ENCODE measurements at places on chromosomes 7 and 10.
A peak's percentile ranks its signal among the peaks of the same experiment; 100 is the strongest.

DNA sequence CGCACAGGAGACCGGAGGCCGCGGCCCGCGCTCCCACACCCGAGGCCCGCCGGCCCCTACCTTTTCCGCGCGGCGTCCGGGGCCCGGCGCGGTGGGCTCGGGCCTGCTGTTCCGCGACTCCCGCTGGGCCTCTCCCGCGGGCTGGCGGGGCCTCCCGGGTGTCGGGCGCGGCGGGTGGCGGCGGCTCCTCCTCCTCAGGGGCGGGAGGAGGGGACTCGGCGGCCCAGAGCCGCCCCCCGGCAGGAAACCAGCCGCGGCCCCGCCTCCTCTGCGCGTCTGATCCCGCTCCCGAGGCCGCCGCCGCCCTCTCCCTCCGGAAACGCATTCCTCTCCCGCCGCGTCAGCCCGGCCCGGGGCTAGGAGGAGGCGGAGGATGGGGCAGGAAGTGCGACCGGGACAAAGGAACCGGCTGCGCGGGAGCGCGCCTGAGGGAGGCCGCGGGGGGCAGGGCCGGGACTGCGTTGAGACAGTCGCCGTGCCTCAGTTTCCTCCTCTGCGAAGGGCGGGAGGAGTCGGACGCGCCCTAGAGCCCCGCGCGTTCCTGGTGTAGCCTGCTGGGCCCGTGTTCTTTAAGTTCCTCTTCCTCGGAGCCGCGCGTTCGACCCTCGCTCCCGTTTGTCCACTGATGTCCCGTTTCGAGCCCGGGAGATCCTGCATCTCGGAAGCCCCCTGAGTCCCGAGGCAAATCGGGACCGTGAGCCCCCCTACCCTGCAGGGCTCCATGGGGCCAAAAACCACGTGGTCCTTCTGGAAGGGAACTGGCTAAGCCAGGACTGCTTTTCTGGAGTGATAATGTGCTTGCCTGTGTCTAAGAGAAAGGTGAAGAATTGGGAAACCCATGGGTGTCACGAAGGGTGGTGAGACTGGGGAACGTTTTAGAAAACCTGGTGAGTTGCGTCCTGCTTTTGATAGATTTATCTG, at the start of gene ITGB1:
TSS of gene ITGB1 (minus strand) at position 146 of the 921 bp plus-strand sequence. CDS start 22,672 bp downstream, outside the sequence.
- peak; percentile 97 for DNase-seq

- no peak for DNase-seq
These were observed 69.7 kb upstream of the ZNF804B start for GRCh38 chr7:88689821-88690220.

GRCh38 chr7:112876877-112877276, 86.7 kb upstream of the TMEM168 start:
- no peak for DNase-seq

- DNase-seq, result no peak
These were observed 118.0 kb downstream of the WDFY4 start for GRCh38 chr10:48802611-48803071.

DNA sequence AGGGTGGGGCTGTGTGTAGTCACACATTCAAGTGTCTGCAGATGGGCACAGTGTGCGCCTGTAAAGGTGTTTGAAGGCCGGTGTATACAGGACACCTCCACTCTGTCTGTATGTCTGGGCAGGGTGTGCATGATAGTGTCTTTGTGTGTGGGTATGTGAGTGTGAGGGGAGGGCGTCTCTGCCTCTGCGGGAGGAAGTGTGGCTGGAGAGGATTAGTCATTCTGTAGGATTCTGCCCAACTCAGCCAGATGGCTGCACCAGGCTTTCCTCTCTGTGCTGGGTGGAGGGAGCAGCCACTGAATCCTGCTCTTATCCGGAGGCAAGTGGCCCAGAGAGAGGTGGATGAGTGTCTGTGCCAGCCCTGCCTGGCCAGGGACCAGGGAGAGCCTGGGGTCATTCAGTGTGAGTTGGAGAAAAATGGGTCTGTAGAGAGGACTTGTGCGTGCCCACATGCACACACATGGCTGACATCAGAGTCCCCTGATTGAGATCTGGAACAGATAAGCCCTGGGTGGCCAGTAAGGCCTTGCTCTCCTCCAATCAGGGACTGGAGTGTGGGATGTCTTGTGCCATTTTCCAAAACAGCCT, 1.7 kb downstream of the SFXN3 start:
- DNase-seq, result no peak

DNA sequence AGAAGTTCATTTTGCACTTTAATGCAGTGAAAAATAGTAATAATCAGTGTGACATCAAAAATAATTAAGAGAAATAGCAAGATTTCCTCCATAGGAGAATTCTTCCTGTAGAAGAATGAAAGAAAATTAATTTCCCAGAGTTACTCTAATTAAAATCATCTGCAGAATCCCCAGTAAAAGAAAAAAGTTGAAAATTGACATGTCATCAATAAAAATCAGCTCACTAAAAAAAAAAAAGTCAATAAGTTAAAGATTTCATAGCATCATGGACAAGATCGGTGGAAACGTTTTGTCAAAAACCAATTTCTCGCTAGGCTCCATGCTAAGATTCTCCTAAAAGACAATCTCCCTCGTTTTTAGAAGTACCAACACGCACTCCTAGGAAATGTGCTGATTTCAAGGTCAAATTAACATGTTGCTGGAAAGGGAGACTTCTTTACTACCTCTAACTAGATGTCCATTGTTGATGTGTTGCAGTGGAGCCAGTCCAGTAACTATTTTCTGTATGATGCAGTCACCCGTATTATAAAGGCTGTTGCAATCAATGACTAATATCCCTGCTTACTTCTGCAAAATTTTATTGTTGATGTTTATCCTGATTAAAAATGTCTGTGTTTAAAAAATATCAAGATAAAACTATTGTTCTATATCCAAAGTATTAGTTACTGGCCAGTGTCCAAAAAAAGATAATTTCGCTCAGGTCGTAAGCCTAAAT, 591.9 kb upstream of the MGMT start:
- no peak for DNase-seq

DNA sequence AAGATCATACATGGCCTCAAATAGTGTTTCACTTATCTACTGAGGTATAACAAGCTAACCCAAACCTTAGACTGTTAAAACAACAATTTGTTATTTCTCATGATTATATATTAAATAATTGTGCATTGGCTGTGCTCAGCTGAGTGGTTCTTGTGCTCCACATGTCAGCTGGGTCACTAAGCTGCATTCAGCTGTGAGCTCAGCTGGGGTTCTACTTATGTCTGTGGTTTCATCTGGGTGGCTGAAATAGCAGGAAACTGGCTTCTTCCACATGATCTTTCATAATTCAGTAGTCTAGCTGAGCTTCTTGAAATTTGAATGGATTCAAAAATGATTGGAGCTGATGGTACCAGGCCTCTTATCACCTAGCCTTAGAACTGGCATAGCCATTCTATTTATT, 181.8 kb upstream of the CSTF2T start:
- DNase-seq, result no peak

DNA sequence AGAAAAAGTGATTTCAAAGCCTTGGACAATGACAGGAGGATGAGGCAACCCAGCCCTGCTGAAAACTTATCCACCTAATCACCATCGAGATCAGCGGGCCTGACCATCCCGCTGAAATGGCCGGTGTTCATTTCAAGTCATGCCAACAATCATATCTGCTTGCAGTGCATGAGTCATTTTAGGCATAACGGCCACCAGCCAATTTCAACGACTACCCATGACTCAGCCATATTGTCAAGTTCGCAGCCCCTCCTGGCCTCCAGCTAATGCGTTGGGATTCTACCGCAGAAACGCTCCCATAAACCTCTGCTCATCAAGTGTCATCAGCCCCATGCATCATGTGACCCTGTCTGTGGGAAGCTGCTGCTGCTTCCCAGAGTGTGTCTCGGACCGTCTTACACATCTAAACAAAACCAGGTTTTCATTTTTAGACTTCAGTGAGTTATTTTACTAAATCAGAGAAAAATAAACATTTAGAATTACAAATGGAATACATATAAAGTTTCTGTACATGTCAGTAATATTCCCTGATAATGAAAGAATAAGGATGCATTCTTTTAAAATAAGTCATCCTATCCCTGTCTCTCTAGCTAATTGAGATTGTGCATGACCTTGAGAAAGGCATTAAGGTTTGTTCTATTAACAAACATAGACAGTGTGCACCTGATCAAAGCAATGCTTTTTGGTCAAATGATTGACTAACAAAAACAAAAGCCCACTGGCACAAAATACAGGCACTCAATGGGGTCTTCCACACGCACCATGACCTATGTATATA, 188.9 kb downstream of the ADAM12 start:
- no peak for DNase-seq

GRCh38 chr7:79909176-79909575, 225.5 kb upstream of the GNAI1 start:
- DNase-seq, result no peak

DNA sequence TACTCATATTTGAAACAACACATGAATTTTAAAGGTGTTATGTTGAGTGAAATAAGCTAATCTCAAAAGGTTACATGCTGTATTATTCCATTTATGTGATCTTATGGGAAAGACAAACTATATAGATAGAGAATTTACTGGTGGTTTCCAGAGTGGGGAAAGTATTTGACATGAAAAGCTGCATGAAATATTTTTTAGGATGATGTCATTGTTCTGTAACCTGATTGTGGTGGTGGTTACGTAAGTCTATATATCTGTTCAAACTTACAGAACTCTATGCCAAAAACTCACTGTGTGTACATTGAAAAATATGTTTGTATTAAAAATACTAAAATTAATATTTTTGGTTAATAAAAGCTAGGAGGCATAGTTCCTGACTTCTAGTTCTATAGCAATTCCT, 453.0 kb downstream of the SORCS3 start:
- no peak for DNase-seq

- DNase-seq, result no peak
These were observed 753 bp downstream of the CAMK2B start for GRCh38 chr7:44324481-44325200.

DNA sequence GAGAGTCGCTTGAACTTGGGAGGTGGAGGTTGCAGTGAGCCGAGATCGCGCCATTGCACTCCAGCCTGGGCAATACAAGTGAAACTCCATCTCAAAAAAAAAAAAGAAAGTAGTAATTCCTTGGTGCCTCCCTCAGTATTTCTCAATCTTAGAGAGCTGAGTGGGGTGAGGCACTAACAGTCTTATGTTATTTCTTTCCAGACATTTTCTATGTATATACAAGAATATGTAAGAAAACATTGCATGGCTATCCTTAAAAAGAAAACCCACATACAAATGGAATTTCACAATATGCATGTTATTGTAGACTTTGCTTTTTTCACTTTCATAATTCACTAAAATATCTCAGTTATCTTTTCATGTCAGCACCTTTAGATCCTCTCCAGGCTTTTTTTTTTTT, 13.6 kb upstream of the SLF2 start:
- no peak for DNase-seq

- DNase-seq, result no peak
These were observed 3.6 kb downstream of the LIPN start for GRCh38 chr10:88763441-88763840.

GRCh38 chr10:129373231-129373630, 93.8 kb upstream of the MGMT start:
- no peak for DNase-seq

DNA sequence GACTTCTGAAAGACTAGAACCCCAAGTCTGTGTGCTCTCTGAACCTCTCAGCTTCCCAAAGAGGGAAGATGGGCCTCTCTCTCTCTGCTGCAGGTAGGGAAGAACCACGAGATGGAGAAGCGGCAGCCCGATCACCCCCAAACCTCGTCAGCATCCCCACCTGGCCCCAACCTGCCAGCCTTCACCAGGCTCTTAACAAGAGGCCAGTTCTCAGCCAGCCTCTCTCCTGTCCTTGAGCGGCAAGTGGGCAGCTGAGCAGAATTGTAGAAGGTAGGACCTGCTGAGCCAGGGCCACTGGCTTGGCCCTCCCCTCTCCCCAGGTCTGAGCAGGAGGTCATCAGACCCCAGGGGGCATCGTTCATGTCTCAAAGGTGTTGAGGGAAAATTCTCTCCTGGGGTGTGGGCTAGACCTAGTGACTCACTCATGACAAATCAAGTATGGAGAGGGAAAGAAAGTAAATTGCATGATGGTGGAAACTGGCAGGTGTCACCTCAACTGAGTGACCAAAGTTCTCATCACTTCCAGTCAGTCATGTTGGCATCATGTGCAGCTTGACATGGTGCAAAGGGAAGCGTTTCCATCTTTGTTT, 92.0 kb upstream of the GPR26 start:
- DNase-seq, result peak; percentile 19

DNA sequence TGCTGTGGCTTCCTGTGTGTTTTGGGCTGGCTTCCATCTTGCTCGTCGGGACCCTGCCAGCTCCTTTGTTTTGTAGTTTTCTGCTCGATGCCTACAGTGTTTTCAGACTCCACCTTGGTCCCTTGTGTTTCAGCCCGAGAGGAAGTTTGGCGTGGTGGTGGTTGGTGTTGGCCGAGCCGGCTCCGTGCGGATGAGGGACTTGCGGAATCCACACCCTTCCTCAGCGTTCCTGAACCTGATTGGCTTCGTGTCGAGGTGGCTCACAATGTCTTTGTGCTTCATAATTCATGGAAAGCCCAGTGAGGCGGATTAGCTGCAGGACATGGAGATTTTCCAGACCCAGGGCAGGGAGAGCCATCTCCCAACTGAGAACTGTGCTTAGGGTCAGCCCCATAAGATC, 29.3 kb downstream of the BLVRA start:
- DNase-seq, result no peak

- DNase-seq, result no peak
These were observed 49.1 kb upstream of the CABCOCO1 start for GRCh38 chr10:61613665-61614064.

DNA sequence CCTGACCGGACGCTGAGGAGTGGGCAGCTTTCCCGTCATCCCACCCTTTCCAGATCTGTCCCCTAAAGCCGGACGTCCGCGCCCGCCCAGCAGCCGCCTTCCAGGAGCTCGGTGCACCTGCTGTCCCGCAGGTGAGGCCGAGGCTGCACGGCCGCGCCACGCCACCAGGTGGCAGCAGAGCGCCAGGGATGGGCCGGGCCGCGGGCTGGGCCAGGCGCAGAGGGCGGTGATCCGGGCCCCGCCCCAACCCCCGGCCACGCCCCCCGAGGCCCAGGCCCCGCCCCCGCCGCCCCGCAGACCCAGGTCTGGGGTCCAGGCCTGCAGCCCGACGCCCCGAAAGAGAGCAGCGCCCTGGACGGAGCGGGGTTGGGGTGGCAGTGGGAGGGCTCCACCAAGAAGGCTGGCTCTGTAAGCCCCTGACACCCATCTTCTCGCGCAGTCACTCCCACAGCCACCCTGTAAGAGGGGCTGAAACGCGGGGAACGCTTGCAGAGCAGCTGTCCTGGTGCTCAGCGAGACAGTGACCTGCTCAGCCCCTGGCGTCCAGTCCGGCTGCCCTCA, 32.2 kb downstream of the FOXL3 start:
- peak; percentile 85 for DNase-seq

DNA sequence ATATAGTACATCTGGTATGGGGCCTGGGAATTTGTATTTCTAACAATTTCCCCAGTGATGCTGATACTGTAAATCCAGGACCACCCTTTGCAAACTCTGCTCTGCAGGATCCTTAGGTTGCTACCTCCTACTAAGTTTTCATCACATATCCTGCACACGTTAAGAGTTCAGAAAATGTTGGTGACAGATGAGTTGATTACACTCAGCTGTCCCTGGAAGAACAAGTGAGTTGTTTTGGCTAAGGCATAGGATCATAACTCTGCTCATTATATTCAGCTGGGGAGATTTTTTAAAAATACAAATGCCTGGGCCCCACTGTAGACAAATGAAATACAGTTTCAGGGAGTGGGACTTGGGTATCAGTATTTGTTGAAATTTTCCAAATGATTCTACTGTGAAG, 274.6 kb upstream of the HABP2 start:
- DNase-seq, result no peak

All from H9 (cell line).